A549 treated with GW870086 at 1 μM for 4 hours (cell line): ENCODE measurements at places on chromosomes 1 and 21. TPM values are rescaled to one million over a fixed set of nuclear protein-coding genes. Genes with fewer than 3 reads are reported as not detected.

DRAXIN gene
- 0.03 to 0.14 TPM (median 0.07 TPM) in 5 replicates for total RNA-seq

INAVA gene
- 43.6 to 60.0 TPM (median 49.4 TPM) in 5 replicates for total RNA-seq

PLPP3 gene
- total RNA-seq, result 16.6 to 19.2 TPM (median 17.5 TPM) in 5 replicates

NOTCH2NLA gene
- total RNA-seq, result 18.4 to 23.2 TPM (median 22.5 TPM) in 5 replicates

OLIG2 gene
- not detected in 5 replicates for total RNA-seq

VAV3 gene
- total RNA-seq, result 0.52 to 1.3 TPM (median 0.70 TPM) in 5 replicates

SH2D5 gene
- 11.5 to 17.1 TPM (median 13.3 TPM) in 5 replicates for total RNA-seq

GJA8 gene
- not detected in 5 replicates for total RNA-seq

OR6K3 gene
- total RNA-seq, result not detected in 5 replicates

APP gene
- 250 to 297 TPM (median 288 TPM) in 5 replicates for total RNA-seq

ZMYND12 gene
- total RNA-seq, result 0.37 to 0.49 TPM (median 0.40 TPM) in 4 of 5 replicates, not detected in the other

ANKRD65 gene
- 0.06 TPM in 1 of 5 replicates, not detected in the others for total RNA-seq

GJA9 gene
- total RNA-seq, result 0.06 to 0.08 TPM (median 0.07 TPM) in 3 of 5 replicates, not detected in the others

PTGFRN gene
- total RNA-seq, result 12.0 to 15.7 TPM (median 15.3 TPM) in 5 replicates

VSIG8 gene
- total RNA-seq, result not detected in 5 replicates

EPB41 gene
- total RNA-seq, result 3.4 to 4.4 TPM (median 3.9 TPM) in 5 replicates

ALX3 gene
- not detected in 5 replicates for total RNA-seq

CDCP2 gene
- not detected in 5 replicates for total RNA-seq

LINGO4 gene
- not detected in 5 replicates for total RNA-seq

KANK4 gene
- 0.26 to 0.74 TPM (median 0.64 TPM) in 5 replicates for total RNA-seq

MTARC2 gene
- total RNA-seq, result 9.6 to 11.8 TPM (median 10.2 TPM) in 5 replicates

RAD54L gene
- 9.5 to 12.4 TPM (median 10.4 TPM) in 5 replicates for total RNA-seq

RNASEL gene
- 1.1 to 2.3 TPM (median 2.1 TPM) in 5 replicates for total RNA-seq

TEX50 gene
- total RNA-seq, result not detected in 5 replicates

PRKCZ gene
- total RNA-seq, result 8.5 to 9.6 TPM (median 9.5 TPM) in 5 replicates

CD101 gene
- 0.06 to 0.35 TPM (median 0.10 TPM) in 5 replicates for total RNA-seq

NR1I3 gene
- total RNA-seq, result 0.26 TPM in 1 of 5 replicates, not detected in the others

RAB3B gene
- 4.8 to 8.5 TPM (median 6.8 TPM) in 5 replicates for total RNA-seq

KRTAP7-1 gene
- not detected in 5 replicates for total RNA-seq

TRPM2 gene
- total RNA-seq, result 7.5 to 10.9 TPM (median 8.1 TPM) in 5 replicates

FLG2 gene
- total RNA-seq, result not detected in 5 replicates

LMX1A gene
- total RNA-seq, result not detected in 5 replicates

LRRC8D gene
- 31.2 to 41.1 TPM (median 40.1 TPM) in 5 replicates for total RNA-seq

DNASE2B gene
- not detected in 5 replicates for total RNA-seq

KRTAP19-1 gene
- total RNA-seq, result not detected in 5 replicates

C4BPA gene
- total RNA-seq, result 0.46 to 0.77 TPM (median 0.54 TPM) in 5 replicates
